ENCODE measurements at places on chromosomes 4 and X. TPM values are rescaled to one million over a fixed set of nuclear protein-coding genes. Genes with fewer than 3 reads are reported as not detected.

DNA sequence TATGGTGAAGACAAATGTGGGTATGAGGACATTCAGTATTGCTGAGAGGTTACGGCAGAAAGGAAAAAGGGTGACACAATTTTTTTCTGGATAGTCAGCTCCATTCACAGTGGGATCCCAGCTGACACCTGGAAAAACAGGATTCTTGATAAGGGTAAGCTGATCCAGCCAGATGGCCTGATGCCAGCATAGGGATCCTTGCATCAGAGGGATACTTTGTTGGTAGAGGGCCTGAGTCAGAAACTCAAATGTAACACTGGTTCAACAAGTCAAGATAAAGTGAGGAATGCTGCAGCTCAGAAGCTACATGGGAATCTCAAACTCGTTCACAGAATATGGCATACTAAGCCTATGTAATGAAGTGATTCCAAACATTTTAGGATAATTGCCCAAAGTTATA lies 726.7 kb downstream of the C4orf33 start:
- no peak overlapping the region for H3K27ac ChIP-seq
- no peaks in the 10 kb centered on the region for H3K27me3 ChIP-seq
- H3K4me1 ChIP-seq = no peaks in the 10 kb centered on the region
- no peak overlapping the region for H3K4me3 ChIP-seq
- no peak for DNase-seq

GRCh38 chrX:57752866-57753265 lies 72.8 kb upstream of the NLRP2B start:
- no peaks in the 10 kb centered on the region for H3K4me1 ChIP-seq
- no peak overlapping the region for H3K27ac ChIP-seq
- DNase-seq = no peak
- H3K36me3 ChIP-seq = no peaks in the 10 kb centered on the region
- H3K4me3 ChIP-seq = no peak overlapping the region

Gene CT45A10
- total RNA-seq = not detected

GRCh38 chr4:158933236-158933635 lies 164.4 kb downstream of the FNIP2 start:
- no peaks in the 10 kb centered on the region for H3K27me3 ChIP-seq
- no peak for DNase-seq
- H3K36me3 ChIP-seq = no peaks in the 10 kb centered on the region

Gene IDS
- total RNA-seq = 80.2 TPM

DNA sequence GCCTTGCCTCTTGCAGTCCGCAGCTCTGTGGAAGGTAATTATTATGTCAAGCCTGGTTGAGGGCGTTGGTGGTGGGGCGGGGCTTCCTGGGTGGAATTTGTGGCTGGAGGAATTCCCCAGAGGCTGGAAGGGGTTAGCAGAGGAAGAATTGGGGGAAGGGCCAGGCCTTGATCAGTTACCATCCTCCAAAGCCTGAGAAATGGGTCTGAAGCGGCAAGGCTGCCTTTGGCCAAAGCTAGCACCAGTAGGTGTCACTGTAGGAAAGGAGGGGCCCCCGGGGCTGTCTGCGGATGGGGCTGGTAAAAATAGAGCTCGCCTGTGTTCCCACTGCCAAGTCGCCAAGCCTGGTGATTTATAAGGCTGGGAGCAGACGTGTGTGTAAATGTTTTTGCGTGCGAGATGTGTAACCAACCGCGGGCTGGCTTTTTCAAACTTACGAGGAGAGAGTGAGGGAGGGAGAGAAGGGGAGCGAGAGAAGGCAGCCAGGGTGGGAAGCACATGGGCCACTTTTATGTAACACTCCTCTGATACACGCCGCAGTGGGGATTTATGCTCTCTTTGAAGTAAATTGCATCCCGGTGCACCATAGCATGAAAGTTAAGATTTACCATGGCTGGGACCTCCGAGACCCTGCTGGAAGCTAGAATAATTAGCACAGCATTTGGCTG lies 367.0 kb downstream of the BCOR start:
- H3K4me1 ChIP-seq = peaks cover 25% of the 10 kb centered on the region
- H3K27me3 ChIP-seq = no peaks in the 10 kb centered on the region
- peak overlapping the region; percentile 47 for H3K27ac ChIP-seq
- no peaks in the 10 kb centered on the region for H3K36me3 ChIP-seq
- no peak overlapping the region for H3K4me3 ChIP-seq

DNA sequence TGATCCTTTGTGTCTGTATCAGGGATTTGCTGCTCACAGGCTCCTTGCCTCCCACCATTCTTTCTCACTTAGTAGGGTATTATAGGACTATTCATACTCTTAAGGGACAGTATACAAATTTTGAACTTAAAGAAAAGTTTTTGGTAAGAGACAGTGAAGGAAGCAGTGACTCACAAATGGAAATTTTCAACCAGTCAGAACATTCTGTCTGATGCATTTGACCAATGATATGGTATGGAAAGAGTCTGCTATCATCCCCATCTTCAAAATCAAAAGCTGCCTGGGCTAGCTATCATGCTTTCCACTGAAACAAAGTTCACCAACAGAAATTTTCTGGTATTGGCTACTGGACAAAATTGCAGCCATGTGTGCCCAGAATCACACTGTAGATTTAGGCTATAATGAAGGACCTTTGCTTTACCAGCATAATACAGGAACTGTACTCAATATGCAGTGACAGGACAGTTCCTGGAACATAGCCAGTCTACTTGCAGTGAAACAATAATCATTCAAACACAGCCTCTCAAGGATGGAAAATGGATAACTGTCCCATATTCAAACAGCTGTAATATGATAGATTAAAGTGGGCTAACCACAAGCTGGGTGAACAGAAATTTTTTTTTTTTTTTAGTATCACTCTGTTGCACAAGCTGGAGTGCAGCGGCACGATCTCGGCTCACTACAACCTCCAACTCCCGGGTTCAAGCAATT lies 109.0 kb upstream of the ACSL4 start:
- H3K27me3 ChIP-seq = no peaks in the 10 kb centered on the region
- no peak overlapping the region for H3K27ac ChIP-seq
- H3K4me1 ChIP-seq = no peaks in the 10 kb centered on the region
- no peak overlapping the region for H3K4me3 ChIP-seq
- DNase-seq = no peak
- H3K36me3 ChIP-seq = no peaks in the 10 kb centered on the region

- no peak overlapping the region for H3K27ac ChIP-seq
- H3K27me3 ChIP-seq = no peaks in the 10 kb centered on the region
- H3K4me1 ChIP-seq = no peaks in the 10 kb centered on the region
Observed at GRCh38 chr4:155766622-155767021, 7.8 kb downstream of the GUCY1B1 start.

Gene CYTL1
- total RNA-seq = 2.0 TPM

DNA sequence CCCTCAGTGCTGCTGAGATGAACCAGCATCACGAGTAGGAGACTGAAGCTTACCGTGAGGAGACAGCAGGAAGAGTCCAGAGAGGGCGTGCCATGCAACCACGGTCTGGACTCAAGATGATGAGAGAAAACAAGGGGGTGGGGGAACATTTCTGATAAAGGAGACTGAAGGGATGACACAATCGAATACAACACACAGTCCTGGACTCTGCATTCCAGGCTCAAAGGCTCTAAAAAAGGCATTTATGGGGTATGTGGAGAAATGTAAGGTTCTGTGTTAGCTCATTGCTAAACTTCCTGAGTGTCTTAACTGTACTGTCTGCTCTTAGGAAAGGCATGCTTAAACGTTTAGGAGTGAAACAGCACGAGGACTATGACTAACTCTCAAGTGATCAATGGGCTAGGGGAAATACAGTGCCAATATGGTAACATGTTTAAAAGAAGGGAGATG lies 20.6 kb upstream of the IRAK1 start:
- peak overlapping the region; percentile 50 for H3K27ac ChIP-seq
- H3K27me3 ChIP-seq = no peaks in the 10 kb centered on the region
- peaks cover 63% of the 10 kb centered on the region for H3K4me1 ChIP-seq
- no peak for DNase-seq
- H3K36me3 ChIP-seq = no peaks in the 10 kb centered on the region
- H3K4me3 ChIP-seq = no peak overlapping the region

Gene SAGE1
- total RNA-seq = not detected

Measured in esophagus muscularis mucosa (tissue), 4 donors.